HFF-Myc (cell line): ENCODE measurements at places on chromosomes 4 and X.

DNA sequence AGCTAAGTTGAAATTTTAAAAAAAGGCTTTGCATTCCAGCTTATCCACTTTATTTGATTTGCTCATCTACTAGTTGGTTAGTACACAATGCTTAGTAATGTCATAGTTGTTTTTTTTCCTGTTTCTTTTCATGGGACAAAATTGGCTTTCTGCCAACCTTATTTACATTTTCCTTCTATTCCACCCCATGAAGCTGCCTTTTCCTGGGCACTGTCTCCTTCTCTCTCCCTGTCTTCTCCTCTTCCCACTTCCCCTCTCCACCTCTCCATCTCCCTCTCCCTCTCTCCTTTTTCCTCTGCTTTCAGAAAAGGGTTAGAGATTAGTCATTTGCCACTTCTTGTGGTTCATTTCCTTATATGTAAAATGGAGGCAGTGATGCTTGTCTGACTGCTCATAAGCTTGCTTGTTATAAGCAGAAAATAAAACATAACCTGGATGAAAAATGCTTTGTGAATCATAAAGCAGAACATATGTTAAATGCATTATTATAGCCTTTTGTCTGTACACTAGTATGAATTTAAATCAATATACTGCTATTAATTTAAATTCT lies 181.9 kb downstream of the CEP135 start:
- DNase-seq: no peak

DNA sequence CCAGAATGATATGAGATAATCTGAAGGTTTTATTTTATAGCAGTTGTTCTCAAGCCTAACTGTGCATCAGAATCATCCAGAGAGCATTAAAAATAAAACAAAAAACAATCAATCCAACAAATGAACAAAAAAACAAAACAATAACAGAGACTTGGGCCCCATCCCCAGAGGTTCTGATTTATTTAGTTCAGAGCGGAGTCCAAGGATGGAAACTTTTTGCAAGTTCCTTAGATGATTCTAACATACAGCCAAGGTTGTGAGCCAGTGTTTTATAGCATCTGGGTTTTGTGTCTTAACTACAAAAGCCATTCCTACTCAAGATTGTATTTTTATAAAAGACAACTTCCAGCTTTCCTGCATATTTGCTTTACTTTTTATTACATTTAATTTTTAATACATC lies 59.4 kb upstream of the GRPR start:
- DNase-seq: no peak

DNA sequence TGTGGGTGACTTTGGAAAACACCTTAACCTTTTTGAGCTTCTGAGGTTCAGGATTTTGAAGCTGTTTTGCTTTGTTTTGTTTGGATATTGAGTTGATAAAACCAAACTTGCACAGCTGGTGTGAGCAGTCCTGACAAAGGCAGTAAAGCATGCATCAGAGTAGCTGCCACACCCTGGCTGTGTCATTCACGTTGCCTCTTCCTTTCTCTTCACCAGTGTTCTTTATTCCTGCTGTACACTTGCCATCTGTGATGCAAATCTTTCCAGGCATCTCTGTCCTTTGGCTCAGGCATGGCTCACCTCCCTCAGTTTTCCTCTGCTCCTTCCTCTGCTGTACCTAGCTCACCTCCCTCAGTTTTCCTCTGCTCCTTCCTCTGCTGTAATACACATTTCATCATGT lies 1850.2 kb upstream of the AGA start:
- no peak for DNase-seq

GRCh38 chr4:148327683-148328082 lies 114.5 kb downstream of the NR3C2 start:
- no peak for DNase-seq

DNA sequence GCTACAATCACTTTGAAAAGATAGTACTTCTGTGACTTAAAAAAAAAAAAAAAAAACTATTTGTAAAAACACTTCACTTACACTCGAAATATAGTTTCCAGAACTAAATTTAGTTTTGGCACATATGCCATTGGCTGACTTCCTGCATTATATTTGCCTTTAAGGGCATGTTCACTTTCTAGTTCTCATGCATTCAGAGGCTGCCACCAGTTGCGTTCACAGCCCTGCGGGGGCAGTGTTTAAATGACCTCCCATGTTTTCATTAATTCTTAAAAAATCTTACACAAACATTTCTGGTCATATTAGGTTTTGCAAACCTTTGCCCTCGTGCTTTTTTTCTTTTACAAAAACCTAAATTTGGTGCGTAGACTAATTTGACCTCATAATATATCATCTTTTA lies 12.4 kb upstream of the ARHGAP6 start:
- DNase-seq: no peak
